ENCODE measurements at places on chromosomes 5 and 9.
A peak's percentile ranks its signal among the peaks of the same experiment; 100 is the strongest.

DNA sequence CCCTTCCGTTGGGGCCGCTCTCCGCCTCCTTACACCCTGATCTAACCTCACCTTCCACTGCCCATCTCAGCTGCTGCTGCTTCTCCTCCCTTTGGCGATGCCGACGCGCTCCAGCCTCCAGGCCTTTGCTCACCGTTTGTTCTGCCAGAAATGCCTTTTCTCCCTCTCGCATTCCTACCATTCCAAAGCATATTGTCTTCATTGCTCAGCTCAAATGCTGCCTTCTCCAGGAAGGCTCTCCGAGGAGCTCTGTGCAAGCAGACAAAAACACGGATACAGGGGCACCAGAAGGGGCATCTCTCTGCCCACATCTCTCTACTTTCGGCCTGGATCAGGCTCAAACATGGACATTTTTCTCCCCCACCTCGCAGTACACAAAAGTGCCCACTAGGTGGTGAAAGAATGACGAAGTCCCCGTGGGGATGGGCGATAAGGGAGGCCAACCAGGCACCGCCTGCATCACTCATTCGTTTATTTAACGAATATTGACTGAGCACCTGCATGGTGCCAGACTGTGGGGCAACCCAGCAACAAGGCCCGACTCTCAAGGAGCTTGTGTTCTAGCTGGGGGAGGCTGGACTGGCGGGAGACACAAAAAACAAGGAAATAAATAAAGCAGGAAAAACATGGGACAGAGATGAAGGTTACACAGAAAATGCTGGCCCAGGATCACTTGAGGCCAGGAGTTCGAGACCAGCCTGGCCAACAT, 7.3 kb upstream of the GRHPR start:
- peak; percentile 84 for DNase-seq

DNA sequence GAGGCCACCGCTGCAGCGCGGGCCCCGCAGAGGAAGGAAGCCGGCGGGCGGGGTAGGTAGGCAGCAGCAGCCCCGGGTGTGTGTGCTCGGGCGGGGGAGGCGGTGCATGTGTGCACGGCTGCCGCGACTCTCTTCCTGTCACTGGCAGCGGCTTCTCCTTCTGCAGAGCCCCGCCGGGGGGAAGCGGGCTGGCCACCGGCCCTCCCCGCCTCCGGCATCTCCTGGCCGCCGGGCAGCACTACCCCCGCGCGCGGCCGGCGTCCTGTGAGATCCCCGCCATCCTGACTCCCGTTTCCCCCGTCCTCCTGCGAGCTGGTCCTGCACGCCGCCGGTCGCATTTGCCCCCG, 315 bp downstream of the PIK3R1 start:
- DNase-seq: no peak

DNA sequence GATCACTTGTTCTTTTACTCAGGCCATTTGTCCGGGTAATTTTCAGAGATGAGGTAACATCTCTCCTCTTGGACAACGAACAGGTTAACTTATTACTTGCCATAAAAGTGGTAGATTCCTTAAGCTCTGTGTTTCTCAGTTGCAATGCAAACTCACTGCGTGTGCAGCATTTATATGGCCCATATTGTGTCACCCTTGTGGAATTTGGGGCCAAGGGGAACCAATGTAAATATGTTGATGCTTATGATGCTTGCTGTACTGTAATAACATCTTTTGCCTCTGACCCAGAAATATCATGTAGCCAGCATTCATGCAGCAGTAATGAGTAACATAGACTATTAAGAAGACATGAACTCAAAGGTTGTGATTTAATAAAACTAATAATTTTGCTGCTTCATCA, 175.8 kb downstream of the ADAMTS6 start:
- DNase-seq: no peak

DNA sequence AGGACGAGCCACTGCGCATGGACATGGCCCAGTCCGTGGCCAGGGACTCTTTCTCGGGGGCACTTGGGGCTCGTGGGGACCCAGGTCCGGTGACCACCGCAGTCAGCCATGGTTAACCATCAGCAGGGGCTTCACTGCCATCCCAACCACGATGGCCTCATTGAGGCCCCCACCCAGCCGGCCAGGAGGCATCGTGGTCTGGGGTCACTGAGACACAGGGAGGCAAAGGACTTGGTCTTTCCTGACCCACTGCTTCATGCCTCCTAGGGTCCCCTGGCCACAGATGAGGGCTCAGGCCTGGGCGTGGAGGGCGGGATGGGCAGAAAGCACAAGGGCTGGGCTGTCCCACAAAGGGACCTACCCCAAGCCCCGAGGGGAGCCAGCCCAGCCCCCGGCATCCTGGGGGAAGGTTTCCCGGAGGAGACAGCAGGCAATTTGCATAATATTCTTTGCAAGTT, 6.6 kb downstream of the NACC2 start:
- DNase-seq: no peak

- no peak for DNase-seq
These were observed 31.6 kb downstream of the NSUN2 start for GRCh38 chr5:6601271-6601670.

DNA sequence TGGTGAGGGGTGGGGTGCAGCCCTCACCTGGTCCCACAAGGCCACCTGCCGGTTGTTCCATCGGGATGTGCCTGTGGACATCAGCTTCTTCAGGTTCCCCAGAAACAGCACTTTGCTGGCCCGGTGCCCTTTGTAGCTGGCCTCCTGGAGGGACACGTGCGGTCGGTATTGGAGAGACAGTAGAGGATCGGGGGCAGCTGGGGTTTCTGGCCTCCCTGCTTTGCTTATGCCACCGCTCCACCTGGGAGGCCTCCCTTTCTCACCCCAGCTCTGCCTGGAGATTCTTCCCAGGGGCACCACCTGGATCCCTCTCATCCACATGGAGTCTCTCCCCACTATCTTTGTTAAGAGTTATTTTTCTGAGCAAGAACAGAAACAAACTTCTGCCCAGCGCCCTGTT, 13.1 kb upstream of the TRIM14 start:
- DNase-seq: no peak

- DNase-seq: no peak
These were observed 383.2 kb upstream of the SGCD start for GRCh38 chr5:155943516-155944407.

GRCh38 chr5:110736753-110737152, 2.1 kb upstream of the SLC25A46 start:
- DNase-seq: no peak

- no peak for DNase-seq
These were observed 68.4 kb downstream of the SCAI start for GRCh38 chr9:125074976-125075375.

- DNase-seq: no peak
These were observed 31.8 kb downstream of the ERMP1 start for GRCh38 chr9:5800969-5801738.

GRCh38 chr5:122102825-122103224, 24.8 kb upstream of the LOX start:
- peak; percentile 58 for DNase-seq

DNA sequence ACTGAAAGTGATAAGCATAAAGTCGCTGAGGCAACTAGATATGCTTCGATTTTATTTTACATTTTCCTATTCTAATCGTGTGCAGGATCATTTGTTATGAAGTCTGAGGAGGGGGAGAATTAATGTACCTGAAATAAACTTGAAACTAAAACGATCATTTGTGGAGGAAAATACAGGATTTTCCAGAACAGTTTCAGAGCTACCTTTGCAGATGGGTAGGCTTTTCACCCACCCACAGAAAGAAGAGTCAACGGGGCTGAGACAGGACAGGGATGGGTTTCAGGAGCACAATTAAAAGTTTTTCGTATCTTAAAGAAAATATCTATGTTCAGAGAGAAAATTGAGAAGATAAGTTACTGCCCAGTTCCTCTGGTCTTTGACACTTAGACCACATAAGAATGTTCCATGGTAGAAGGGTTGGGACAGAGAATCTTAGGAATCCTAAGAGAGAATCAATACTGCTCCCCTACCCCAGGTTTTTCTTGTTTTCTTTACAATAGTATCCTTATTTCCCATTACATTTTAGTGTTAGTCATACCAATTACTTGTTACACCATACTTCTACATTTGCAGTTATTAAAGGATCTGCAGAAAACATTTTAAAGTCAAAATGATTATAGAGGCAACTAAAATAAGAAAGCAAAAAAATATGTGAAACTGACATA, 211.4 kb downstream of the DEPDC1B start:
- DNase-seq: no peak

DNA sequence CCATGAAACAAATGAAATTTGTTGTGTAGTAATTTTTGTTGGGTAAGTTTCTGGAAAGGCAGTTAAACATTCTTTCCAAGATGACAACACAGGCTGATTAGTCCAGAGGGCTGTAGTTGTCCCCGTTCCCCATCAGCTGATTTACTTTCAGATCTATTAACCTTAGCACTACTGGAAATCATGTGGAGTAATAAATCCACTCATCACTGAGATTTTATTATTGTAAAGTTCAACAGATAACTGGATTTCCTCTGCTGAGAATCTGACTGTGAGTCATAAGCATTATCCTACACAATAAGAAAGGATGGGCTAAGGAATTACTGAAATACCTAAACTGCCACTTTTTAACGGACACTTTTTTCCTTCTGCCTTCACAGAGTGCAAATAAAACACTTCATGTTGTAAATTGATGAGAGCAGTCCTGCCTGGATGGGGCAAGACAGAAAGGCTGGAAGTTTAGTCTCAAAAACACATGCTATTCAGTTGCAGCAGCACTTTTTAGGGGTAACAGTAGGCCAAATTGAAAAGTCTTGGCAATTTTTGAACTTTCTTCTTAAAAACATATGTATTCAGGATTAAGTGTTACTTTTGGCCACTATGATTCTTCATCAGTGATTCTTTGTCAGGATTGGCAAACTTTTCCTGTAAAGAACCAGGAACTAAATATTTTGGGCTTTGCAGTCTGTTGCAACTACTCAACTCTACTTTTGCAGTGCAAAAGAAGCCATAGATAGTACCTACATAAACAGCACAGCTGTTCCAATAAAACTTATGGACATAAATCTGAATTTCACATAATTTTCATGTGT, 7.0 kb downstream of the STOM start:
- peak; percentile 33 for DNase-seq

GRCh38 chr9:94084314-94084713, at the start of gene PTPDC1:
PTPDC1 (plus strand) TSS chr9:94084464; CDS start chr9:94084531, 67 bp downstream.
- DNase-seq: peak; percentile 72

DNA sequence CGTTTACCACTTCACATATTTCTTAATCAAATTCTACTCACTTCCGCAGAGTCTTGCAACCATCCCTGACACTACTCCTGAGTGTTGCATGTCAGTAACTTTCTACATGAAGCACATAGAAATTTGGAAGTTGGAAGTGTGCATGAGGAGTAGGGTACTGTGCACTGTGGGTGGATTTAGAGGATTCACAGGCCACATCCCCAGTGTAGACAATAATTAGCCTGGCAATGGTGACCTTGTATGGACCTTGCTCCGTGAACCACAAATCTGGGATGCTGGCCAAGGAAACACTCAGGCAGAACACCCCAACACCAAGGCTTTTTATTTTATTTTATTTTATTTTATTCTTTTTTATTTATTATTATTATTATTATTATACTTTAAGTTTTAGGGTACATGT, 25.5 kb downstream of the CTSL start:
- no peak for DNase-seq

- no peak for DNase-seq
These were observed 10.5 kb upstream of the AHRR start for GRCh38 chr5:310941-311434.

GRCh38 chr9:92359394-92359995, 33.7 kb downstream of the CENPP start:
- DNase-seq: no peak

DNA sequence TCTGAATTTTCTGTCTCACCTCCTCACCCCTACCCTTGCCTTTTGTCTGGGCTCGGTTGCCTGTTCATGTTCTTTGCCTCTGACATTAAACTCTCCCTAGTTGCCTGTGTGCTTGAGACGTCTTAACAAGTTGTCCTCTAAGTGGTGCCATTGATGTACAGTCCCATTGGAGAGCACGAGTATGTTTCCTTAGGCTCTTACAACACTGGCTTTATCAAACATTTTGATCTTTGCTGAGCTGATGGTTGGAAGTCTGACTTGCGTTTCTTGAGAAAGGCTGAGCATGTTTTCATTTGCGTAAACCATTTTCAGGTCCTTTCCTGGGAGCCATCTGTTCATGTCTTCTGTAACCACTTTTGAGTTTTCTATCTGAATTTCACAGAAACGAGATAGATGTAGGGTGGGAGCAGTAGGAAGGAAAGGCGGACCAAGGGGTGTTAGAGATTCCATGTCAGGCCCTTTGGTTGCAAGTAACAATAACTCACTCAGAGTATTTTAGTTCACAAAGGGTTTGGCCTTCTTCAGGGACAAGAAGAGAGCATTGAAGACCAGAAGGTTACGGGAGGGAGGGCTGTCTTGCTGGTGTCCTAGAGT, 35.4 kb downstream of the OTULIN start:
- no peak for DNase-seq

GRCh38 chr9:136533775-136534157, 12.1 kb downstream of the NOTCH1 start:
- DNase-seq: no peak

GRCh38 chr9:33415501-33416038, 13.2 kb upstream of the AQP7 start:
- DNase-seq: no peak

DNA sequence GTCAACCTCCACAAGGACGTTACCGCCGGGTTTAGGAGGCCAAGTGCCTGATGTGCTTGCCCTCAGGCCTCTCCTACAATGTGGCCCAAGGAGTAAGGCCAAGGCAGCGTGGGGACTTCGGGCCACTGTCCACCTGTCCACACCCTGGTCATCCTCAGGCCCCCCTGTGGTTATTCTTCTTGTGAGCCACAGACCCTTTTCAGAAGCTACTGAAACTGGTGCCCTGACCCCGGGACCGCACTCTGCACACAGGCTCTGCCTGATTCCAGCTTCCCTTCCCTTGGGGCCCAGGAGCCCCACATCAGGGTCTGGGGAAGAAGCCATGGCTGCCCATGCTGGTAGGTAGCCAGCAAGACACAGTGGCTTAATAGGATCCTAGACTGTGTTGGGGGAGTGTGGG, 128.8 kb downstream of the OLFM1 start:
- no peak for DNase-seq

DNA sequence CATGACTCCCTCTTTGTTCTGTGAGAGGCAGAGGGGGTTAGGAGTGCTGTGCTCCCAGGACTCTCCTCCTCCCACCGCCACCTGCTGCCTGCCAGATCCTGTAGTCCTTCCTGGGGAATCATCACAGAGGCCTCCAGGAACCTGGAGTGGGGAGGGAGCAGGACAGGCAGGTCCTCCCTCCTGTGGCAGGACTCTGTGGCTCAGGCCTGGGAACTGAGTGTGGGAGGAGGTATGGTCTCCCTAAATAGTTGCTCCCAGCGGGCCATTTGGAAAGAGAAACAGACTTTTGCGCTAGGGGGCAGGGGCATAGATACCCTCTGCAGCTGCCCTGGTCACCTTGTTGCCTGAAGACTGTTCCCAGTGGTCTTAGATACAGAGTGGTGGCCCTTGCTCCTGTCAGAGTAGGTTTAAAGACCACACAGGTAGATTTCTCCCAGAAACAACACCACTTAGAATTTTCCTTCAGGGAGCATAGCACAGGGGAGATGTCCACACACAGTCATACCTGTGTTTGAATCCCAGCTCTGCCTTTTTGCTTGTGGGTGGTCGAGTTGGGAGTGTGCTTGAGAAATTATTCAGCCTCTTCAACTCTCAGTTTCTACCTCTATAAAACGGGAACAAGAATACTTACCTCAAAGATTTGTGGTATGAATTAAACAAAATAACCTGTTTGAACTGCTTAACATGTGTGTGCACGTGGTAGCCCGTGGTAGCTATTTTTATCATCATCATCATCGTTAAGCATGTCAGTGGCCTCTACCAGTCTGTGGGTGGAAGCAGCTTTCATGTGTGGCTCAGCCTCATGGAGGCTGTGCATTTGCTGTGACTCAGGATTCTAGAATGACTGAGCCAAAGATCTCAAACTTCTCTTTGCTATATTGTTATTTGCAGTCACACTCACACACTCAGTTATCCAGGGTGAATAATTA, 55.8 kb downstream of the SLC22A5 start:
- DNase-seq: peak; percentile 56

- DNase-seq: peak; percentile 17
These were observed 549.7 kb downstream of the CSNK1G3 start for GRCh38 chr5:124061663-124062062.
